Activated naive CD4-positive, alpha-beta T cell (primary cell): ENCODE measurements at places on chromosomes 11 and 22.

DNA sequence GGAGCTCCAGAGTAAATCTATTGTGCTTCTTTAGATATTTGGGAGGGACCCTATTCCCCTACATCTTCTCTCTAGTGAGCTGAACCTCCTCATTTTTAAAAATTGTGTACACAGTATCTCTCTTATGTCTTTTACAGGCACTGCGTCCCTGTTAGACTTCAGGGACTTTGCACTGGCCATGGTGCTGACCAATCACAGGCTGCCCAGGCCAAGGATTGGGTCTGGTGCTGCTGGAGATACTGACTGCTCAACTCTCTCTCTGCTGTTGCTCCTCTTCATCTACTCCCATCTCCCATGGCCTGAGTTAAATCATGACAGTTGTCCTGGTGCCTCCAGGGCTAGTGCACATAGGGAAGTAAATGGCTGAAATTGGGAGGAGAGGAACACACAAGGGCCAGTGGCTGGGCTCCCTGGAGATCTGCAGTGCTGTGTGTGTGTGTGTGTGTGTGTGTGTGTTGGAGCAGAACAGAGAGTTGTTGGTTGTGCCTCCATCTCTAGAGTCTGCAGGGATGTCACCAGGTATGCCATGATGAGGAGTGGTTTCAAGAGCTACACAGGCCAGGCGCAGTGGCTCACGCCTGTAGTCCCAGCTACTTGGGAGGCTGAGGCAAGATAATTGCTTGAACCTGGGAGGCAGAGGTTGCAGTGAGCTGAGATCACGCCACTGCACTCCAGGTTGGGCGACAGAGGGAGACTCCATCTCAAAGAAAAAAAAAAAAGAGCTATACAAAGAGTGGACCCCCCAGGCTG, 155.3 kb downstream of the ST3GAL4 start:
- DNase-seq: no peak

- DNase-seq: no peak
Measured at GRCh38 chr22:24103301-24103700, 78.0 kb upstream of the SUSD2 start.

DNA sequence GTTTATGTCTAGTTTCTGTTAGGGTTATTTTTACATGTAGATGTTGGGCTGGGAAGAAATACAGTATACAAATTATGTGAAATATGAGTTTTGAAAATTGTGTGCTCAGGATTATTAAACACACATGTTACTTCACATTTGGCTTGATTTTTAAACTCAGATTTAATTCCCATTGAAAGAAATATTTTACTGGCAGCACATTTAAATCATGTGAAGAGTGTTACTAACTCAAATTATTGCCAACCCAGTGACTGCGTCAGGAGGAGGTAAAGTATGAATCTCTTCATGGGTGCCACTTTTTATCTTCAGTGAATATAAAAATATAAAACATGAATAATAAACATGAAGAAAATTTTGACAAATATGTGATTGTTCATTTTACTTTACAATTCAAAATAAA, 457.5 kb upstream of the CCDC179 start:
- no peak for DNase-seq

- no peak for DNase-seq
Measured at GRCh38 chr22:24500277-24500820, 5.2 kb downstream of the UPB1 start.

GRCh38 chr22:23237841-23238240, 57.5 kb downstream of the BCR start:
- no peak for DNase-seq

DNA sequence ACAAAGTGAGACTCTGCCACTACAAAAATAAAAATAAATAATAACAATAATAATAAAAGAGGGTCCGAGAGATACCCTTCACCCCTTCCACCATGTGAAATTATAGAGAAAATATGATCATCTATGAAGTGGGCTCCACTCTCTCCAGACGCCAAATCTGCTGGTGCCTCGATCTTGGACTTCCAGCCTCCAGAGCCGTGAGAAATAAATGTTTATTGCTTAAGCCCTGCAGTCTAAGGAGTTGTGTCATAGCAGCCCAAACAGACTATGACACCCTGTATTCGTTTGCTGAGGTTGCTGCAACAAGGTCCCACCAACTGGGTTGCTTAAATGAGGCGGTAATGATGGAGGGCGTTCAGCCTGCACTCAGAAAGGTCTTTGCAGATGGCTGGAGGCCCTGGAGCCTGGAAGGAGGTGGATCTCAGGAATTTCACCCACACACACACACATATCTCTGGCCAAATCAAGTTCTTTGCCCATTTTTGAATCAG, 7.6 kb upstream of the SEPTIN5 start:
- no peak for DNase-seq

DNA sequence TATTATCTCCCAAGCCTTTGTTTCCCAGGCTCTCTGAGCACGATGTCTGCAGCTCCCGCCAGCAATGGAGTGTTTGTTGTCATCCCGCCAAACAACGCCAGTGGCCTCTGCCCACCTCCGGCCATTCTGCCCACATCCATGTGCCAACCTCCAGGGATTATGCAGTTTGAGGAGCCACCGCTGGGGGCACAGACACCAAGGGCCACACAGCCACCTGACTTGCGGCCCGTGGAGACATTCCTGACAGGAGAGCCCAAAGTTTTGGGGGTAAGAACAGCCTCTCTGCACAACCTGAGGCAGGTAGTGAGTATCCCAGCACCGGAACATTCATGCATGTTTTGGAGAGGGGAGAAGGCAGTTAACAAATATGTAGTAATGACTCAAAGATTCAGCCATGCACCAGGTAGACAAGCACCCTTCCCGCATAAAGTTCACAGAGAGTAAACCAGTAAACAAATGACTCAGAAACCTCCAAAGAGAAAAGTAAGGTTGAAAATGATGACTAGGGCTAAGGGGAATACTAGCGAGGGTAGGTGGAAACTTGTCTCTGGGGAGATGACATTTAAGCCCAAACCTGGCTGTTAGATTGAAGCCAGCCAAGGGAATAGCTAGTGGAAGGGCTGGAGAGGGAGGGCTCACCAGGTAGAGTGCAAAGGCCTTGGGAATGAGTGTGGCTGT, 7.2 kb downstream of the MS4A15 start:
- DNase-seq: no peak

- no peak for DNase-seq
Measured at GRCh38 chr11:127218275-127218608, 217.7 kb upstream of the KIRREL3 start.

- no peak for DNase-seq
Measured at GRCh38 chr11:118846181-118846935, 37.3 kb upstream of the CXCR5 start.

DNA sequence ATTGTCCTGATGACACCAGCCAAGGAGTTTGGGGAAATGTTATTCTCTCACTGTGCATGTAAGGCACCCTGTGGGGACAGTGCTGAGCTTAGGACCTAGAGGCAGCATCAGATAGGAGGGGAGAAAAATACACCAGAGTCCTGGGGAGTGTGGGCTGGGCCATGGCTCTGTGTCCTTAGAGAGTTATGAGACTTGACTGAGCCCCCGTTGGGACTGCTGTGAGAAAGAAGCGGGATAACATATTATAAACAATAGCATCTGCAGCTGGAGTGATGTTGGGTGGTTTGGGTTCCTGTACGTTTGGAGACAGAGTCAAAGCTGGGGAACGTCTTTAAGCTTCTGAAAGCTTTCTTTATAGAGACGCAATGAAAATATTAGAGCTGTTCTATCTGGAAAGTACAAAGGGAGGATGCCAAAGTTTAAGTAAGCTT, 90.9 kb upstream of the CRTAM start:
- DNase-seq: no peak

DNA sequence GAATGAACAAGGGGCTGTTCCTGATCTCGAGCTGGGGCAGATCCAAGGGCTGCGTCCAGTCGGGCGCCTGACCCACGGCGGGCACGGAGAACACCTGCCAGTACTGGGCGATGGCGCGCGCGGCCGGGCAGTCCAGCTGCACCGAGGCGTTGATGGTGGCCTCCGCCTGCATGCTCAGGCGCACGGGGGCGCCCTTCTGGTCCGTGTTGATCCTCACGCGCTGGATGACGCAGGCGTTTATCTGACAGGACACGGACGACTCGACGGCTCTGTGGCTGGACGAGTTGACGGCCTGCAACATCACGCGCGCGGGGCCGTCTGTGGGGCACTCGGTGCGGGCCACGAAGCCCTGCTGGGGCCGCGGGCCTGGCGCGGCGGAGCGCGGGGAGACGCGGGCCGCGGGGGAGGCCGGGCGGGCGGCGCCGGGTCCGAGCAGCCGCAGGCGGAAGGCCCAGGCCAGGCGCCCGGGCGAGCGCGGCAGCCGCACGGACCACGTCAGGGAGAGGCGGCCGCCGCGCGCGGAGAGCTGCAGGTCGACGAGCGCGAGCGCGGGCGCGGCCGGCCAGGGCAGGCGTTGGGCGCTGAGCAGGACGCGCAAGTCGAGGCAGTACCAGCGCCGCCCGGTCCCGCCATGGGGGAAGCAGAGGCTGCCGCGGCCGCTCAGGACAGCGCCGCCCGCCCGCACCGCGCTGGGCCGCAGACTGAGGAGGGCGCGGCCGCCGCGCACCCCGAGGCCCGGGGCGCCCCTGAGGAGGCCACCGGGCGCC, 511 bp downstream of the PKDREJ start:
- no peak for DNase-seq

GRCh38 chr22:37218399-37218770, 6.1 kb upstream of the SSTR3 start:
- DNase-seq: no peak

GRCh38 chr22:50169774-50170341, 673 bp upstream of the PANX2 start:
- DNase-seq: no peak

DNA sequence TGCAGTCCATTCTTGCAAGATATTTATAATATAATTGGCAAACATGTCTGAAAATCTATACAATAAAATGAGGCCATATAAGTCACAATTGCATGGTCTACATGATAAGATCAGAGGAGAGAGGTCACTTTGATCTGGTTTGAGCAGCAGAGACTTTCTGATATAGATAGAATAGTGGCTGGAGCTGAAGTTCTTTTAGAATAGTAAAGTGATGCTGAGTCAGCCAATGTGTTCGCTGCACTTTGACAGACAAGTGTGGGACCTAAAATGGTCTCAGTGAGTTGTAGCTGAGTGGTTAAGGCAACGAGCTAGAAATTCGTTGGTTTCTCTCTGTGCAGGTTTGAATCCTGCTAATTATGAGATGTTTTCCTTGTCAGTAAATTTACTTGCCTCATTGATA, 257.0 kb upstream of the C11orf87 start:
- no peak for DNase-seq

DNA sequence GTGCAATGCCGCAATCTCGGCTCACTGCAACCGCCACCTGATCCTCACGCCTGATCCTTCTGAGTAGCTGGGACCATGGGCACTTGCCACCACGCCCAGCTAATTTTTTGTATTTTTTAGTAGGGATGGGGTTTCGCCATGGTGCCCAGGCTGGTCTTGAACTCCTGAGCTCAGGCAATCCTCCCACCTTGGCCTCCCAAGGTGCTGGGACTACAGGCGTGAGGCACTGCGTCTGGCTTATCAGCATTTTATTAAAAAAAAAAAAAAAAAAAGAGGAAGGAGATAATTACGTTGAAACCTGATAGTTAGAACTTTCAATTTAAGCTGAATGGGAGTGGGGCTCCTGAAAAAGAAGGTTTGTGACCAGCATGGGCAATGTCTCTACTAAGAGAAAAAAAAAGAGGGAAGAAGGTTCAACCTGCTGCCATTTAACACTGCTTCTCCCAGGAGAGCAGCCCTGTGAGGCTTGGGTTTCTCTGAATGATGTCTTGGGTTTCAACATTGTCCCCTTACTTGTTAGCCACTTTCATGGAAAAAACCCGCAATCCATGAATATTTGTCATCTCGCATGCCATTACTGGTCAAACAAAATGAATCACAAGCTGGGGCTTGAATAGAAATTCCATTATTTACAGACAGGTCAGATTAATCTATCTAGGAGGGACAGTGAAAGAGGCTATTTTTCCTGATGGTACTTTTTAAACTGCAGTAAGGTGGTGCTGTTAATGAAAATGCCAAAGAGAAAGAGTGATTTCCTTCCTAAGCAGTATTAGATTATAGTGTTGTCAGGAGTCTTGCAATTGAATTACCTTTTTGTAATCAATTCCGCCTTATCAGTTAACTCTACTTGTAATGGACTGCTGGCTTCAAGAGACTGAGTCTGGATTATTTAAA, 72.5 kb downstream of the PACS1 start:
- DNase-seq: no peak

GRCh38 chr11:129090056-129090455, 102.1 kb downstream of the ARHGAP32 start:
- DNase-seq: no peak

DNA sequence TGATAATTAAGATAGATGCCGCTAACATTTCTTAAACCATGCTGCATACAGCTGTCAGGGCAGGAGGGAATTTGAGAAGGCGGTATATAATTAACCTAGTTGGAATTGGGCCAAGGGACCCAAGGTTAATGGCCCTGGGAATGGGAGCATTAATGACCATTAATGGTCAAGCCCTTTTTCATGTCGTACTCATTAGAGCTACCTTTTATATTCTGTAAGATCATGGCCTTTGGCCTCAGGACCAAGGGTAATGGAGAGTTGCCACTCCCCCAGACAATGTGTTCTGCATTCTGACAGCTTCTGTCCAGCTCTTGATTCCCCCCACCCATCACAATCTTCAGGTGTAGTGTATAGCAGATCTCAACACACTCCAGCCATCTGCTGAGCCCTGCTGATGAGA, 111.6 kb downstream of the NTM start:
- no peak for DNase-seq

DNA sequence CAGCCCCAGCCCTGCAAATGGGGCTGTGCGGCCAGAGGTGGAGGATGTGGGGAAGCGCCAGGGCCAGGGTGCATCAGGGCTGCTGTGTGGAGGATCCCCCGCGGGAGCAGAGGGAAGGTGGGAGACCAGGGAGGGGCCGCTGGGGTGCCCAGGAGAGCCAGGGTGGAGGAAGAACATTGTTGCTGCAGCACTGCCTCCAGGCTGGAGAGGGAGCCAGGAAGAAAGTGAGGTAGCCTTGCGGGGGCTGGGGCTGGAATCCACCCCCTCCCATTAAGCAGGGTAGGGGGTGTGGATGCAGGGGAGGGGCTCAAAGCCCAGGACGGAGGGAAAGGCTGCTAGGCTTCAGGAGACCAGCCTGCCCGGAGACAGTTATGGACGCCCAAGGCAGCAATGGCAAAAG, 15.0 kb downstream of the CABP7 start:
- no peak for DNase-seq

GRCh38 chr11:117439256-117439655, 111.6 kb downstream of the CEP164 start:
- no peak for DNase-seq

DNA sequence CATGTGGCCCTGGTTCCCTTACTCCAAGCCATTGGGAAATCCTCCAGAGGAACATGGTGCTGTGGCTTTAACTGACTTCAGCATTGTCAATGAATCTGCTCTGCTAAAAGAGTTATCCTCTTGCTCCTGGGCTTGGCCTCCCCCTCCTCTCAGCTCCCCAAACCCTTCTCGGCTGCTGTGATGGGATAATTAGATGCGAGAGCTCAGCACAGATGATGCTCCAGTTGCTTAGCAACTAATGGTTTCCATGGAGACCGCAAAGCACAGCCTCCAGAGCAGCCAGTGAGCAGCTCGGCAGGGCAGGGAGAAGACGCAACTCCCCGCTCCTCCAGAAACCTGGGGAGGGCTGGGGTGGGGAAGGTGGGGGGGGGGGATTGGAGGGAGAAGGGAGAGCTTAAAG, 2.8 kb upstream of the UPK2 start:
- no peak for DNase-seq

GRCh38 chr11:57791321-57792059, 29.9 kb downstream of the CTNND1 start:
- no peak for DNase-seq

- DNase-seq: no peak
Measured at GRCh38 chr11:33000181-33000580, 15.5 kb upstream of the DEPDC7 start.

GRCh38 chr22:40391417-40391816, 21.0 kb downstream of the SGSM3 start:
- no peak for DNase-seq
